ENCODE measurements at places on chromosomes 4 and X.

GRCh38 chr4:76385974-76386373, 35.0 kb downstream of the CCDC158 start:
- DNase-seq: no peak

DNA sequence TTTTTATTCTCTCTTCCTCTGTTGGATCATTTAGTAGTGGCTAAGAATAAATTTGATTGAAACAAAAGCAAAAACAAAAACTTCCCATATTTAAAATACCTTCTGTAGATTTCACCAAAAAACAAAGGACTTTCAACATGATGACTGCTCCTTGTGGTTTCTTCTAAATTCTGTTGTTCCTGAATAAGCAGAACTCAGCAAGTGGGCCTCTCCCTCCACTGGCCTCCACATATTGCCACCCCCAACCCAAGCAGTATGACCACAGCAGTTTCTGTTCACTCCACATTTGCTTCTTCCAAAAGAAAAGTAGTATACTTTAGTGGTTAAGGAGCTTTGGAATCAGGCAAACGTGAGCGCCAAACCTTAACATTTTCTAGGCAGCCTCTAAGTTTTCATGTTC, 114.7 kb downstream of the COX18 start:
- DNase-seq: no peak

DNA sequence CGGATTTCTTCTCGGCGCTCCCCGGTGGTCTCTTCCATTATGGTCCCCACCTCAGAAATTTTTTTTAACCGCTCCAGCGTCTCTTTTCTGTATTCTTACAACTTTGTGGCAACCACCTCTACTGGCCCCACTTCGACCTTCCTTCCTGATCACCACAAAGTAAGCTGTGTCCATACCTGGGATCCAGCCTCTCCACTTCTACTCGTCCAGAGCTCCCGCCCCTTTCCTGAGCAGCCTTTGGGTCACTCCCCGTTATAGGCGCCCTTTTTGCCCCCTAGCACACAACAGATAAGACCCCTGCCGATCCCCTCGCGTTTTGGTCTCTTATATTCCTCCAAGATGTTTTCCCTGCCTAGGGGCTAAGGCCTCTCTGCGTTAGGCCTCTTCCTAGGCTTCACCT, 557 bp downstream of the PIGG start:
- no peak for DNase-seq

GRCh38 chr4:132001542-132001941, 1147.6 kb upstream of the PCDH10 start:
- DNase-seq: no peak

DNA sequence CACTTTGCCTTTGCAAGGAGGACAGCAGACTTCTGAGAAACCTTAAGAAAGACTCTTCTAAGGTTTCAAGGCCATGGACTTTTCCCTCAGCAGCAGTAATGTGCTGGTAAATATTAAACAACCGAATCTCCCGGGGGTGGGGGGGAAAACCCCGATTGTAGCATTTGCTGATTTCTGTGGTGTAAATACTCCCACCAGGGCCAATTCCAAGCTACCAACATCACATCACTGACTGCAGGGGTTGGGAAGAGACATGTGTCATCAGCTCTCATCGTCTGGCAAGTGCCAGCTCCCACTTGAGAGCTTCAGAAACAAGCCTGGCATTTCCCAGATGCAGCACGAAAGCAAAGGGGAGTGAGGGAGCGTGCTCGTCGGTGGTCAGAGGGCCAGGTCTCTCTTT, 101.2 kb downstream of the BCOR start:
- DNase-seq: no peak

All from activated effector memory CD4-positive, alpha-beta T cell treated with anti-CD3 and anti-CD28 coated beads, Interleukin-2, amount 50 U/mL, for 16 hours (primary cell).